ENCODE measurements at places on chromosomes 4 and X.

- peak; percentile 73 for DNase-seq
These were observed 8.0 kb downstream of the IGFBP7 start for GRCh38 chr4:57102050-57102624.

DNA sequence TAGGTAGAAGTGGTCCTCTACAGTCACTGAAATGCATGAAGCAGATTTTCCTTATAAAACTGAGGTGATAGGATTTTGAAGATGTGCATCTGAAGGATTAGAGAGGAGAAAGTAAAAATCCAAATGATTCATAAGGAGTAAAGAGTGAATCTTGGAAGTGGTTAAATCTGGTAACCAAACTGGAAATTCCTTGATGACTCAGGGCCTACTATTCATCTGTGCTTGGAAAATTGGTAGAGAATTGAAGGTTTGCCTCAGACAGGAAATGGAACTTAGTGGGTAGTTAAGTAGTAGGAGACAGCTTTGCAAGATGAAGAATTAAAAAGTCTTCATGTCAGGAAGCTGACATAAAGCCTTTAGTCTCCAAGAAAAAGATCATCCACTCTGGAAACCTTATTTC is 368.9 kb upstream of the CTSO start:
- no peak for DNase-seq

DNA sequence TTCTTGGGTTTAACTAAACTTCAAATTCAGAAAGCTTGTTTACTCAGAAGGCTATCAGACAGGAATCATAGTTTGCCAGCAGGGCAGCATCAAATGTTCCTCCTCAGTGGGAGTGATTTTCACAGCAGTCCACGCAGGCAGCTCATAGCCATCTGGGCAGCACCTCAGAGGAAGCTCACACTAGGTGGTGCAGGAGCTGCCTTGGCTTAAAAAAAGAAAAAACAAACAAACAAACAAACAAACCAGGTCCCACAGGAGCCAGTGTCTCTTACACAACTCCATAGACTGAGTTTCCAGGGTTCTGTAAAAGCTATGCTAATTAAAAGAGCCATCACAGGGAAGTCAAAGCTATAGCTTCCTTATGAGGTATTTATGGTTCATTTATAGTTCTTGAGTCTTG is 10.5 kb upstream of the KLHL5 start:
- DNase-seq: no peak

DNA sequence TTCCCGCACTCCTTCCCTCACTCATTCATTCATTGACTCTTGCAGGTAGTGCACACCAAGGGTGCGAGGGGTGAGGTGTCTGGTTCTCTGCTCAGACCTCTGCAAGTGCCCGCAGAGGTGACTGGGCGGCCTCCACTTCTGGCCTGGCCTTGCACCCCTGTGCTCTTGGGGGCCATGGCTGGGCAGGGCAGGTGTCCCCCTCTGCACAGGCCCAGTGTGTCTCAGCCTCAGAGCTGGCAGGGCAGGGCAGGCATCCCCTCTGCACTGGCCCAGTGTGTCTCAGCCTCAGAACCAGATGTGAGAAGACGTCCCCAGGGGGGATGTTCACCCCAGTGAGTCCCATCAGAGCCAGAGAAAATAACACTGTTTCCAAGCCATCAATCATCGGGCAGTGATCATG is 16.8 kb downstream of the CPZ start:
- DNase-seq: no peak

DNA sequence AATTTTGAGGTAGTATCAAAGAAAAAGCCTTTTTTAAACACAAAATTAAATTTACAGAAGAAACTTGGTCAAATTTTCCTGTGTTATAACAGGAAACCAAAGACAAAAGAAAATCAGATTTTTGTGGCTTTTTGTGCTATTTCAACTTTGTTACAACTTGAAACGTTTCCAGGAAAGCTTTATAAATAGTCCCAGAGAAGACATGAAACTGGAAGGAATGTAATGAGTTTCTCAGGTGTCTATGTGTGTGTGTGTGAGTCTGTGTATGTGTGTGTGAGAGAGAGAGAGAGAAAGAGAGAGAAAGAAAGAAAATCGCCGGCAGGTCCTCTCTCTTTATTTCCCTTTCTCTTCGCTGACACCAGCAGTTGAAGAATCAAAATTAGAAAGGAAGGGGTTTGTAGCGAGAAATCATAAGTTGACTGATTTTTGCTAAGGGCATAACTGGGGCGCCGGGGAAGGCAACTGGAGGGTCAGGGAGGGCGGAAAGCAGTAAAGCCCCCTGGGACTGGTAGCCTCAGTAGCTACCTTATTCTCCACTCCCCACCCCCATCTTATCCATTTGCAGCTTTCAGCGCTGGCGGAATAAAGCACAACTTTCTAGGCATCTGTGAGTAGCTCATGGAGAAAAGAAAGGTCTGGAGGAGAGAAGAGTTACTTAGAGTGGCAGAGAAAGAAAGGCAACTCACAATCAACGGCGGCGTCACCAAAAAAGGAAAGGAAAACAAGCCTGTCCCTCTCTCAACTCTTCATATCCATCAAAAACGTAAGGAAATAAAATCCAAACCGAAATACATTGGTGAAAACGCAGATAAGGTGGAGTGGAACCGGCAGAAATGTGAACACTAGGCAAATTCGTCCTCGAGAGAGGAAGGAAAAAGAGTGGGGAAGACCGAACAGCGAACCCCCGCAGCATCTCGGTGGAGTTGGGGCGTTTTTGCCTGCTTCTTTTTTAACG is 1.3 kb downstream of the TMEM47 start:
- no peak for DNase-seq

DNA sequence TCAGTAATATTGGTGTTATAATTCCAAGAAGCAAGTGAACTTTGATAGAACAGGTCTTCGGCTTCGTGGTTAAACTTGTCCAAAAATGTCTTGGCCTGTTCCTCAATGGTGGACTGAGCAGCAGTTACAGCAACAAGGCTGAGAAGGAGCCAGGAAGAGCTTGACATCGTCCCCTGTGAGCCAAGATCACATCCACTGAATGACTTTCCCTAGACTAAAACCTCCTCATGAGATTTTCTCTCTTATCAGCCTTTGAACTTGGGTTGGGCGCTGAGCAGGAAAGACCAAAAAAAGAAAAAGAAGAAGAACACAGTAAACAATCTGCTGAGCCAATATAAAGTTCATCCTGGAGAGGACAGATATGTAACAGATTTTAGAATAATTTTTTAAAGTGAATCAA is at the start of gene ACE2:
Gene ACE2 (minus strand): TSS at position 216 of the 400 bp plus-strand sequence. CDS start 49 bp downstream, at position 167.
- no peak for DNase-seq

- peak; percentile 39 for DNase-seq
These were observed 256.5 kb downstream of the LDB2 start for GRCh38 chr4:16641971-16642370.

- DNase-seq: no peak
These were observed 210.4 kb upstream of the HCCS start for GRCh38 chrX:10900585-10901289.

DNA sequence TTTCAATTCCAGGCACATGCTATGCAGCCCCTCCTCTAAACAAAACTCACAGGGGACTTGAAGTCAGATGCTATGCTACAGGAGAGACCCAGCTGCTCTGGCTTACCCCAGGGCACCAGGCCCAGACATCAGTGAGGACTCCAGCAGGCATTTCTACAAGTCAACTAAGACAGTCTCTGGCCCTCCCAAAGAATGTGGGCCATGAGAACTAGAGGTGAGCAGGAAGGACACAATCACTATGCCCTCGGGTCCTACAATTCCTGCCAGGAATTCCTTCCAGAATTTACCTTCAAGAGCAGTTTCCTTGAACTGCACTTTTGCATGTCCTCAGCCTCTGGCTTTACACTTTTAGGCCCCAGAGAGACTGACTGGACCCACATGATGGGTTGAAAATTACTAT is 17.4 kb downstream of the TMEM192 start:
- DNase-seq: no peak

DNA sequence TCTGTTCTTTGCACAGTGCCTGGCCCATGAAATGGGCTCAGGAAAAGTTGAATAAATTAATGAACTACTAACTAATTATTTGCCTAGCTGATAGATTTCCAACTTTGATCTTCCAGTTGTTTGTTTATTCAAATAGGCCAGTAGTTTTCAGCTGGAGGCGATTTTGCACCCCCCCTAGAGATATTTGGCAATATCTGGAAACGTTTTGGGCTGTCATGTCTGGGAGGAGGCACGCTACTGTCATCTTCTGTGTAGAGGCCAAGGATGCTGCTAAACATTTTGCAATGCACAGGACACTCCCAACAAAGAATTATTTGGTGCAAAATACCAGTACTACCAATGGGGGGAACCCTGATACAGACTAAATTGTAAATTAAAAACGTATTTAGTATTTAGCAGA is 81.9 kb downstream of the VCX2 start:
- no peak for DNase-seq

- no peak for DNase-seq
These were observed 10.0 kb upstream of the ELF4 start for GRCh38 chrX:130120321-130120731.

GRCh38 chr4:23889391-23889790 is 456 bp downstream of the PPARGC1A start:
- DNase-seq: no peak

DNA sequence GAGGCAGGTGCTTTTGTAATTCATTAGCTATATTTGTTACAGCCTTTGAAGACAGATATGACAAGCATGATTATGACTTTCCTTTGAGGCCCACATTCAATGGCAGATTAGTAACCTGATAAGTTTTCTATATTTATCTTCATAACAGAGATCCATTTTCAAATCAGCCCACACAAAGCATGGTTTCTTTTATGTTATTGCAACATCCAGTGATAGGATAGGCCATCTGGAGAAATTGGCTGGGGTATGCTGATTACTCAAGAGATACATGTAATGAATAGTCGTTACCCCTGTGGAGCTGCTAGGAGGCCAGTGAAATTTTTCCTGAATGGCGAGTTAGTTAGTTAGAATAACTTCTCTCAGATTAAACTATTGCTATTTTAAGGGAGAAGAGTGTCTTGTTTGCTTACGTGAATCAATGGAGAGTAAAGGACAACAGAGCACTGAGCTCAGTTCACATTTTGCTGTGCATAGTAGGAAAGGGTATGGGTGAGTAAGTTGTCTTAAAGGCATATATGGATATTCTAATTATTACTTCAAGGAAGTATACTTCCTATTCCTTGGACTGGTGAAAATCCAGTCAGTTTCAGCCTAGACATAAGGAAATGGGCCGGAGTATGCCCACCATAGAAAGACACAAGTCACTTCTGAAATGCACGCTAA is 79.2 kb upstream of the DKK2 start:
- no peak for DNase-seq

DNA sequence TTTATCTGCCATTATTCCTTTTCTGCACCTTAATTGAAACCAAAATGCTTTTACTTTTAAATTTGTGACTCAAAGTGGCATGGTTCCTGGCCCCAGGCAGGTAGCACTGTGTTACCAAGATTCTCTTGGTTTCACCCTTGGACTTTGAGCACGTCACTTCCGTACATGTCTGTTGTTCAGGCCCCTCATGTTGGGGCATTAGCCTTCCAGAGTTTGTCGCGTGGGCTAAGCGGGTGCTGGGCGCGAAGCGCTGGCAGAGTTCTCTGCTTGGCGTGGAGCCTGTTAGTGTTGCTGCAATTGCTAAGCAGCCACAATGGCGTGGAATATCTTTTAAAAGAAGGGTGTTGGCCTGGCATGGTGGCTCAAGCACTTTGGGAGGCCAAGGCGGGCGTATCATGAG is 14.0 kb upstream of the TADA2B start:
- no peak for DNase-seq

GRCh38 chrX:97984641-97985040 is 1100.9 kb downstream of the RPA4 start:
- DNase-seq: no peak

GRCh38 chrX:129495900-129496299 is 27.4 kb downstream of the SMARCA1 start:
- no peak for DNase-seq

- peak; percentile 88 for DNase-seq
These were observed 543 bp downstream of the ELF2 start for GRCh38 chr4:139176302-139177048.

DNA sequence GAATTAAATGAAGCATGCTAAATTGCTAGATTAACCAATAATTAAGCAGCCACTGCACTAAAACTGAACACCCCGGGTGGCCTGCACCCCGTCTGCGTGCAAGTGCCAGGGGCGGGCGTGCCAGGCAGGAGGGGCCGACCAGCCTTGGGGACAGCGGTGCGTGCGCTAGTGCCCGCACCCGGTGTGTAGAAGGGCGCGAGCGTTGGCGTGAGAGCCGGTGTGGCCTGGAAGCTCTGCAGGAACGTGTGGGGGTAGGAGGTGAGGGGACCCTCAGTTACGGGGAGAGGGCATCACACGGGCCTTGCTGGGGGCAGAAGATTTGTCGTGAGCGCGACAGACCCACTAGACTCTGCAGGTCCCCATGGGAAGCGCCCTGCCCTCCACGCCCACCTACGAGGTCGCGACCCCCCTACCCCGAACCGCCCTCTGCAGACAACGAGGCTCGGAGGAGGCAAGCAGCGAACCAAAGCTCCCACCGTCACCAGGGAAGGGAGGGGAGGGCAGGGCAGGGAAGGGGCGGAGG is 105.8 kb downstream of the FAM53A start:
- peak; percentile 56 for DNase-seq

GRCh38 chrX:43657671-43658070 is 1.6 kb downstream of the MAOA start:
- DNase-seq: no peak

GRCh38 chr4:23533859-23534258 is 356.0 kb downstream of the PPARGC1A start:
- DNase-seq: no peak

DNA sequence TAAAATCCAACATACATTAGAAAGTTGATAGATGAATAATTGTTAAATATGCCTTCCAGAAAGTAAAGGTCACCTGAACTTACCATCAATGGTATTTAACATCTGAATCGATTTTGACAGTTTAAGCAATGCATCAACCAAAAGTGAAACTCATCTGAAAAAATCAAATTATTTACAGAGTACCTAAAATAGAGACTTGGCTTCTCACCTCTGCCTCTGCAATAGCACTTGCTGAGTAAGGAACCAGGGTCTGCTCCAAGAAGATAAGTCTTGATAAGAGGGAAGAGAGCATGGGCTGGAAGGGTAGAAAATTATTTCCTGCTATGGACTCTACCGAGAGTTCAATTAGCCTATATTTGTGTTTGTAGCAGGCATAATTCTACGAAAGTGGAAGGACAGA is 868.3 kb downstream of the STIM2 start:
- DNase-seq: no peak

- DNase-seq: no peak
These were observed 139.8 kb downstream of the PTTG2 start for GRCh38 chr4:38099908-38100407.

- no peak for DNase-seq
These were observed 23.7 kb upstream of the CASK start for GRCh38 chrX:41946989-41947612.

DNA sequence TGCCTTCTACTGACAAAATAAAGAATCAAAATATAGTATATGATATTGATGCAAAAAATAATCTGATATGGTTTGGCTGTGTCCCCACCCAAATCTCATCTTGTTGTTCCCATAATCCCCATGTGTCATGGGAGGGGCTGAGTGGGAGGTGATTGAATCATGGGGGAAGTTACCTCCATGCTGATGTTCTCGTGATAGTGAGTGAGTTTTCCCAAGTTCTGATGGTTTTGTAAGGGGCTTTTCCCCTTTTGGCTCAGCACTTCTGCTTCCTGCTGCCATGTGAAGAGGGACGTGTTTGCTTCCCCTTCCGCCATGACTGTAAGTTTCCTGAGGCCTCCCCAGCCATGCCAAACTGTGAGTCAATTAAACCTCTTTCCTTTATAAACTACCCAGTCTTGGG is 70.2 kb downstream of the TMEM165 start:
- no peak for DNase-seq

- DNase-seq: no peak
These were observed 718.6 kb downstream of the CCSER1 start for GRCh38 chr4:90845777-90846176.

Measured in ovary (tissue), 10 donors.